Mammary microvascular endothelial cell (primary cell): ENCODE measurements at places on chromosomes 6 and 20. TPM values are rescaled to one million over a fixed set of nuclear protein-coding genes. Genes with fewer than 3 reads are reported as not detected.

Gene HTR1B
- total RNA-seq = 5.9 and 6.1 TPM in 2 replicates

Gene PRDM1
- 3.2 and 3.4 TPM in 2 replicates for total RNA-seq

Gene TMEM244
- total RNA-seq = not detected in 2 replicates

Gene GSTA1
- total RNA-seq = not detected in 2 replicates

Gene ARHGAP40
- total RNA-seq = 0.59 and 0.87 TPM in 2 replicates

Gene FERMT1
- 3.9 and 4.0 TPM in 2 replicates for total RNA-seq

Gene FANCE
- 7.9 and 8.7 TPM in 2 replicates for total RNA-seq

Gene TMC2
- not detected in 2 replicates for total RNA-seq

Gene TENT5A
- total RNA-seq = 6.5 and 8.0 TPM in 2 replicates

Gene LCA5
- 4.6 and 4.7 TPM in 2 replicates for total RNA-seq

Gene GGTLC1
- not detected in 2 replicates for total RNA-seq

Gene ACTL10
- 1.6 and 1.8 TPM in 2 replicates for total RNA-seq

Gene SRC
- 3.2 and 4.4 TPM in 2 replicates for total RNA-seq

Gene RNGTT
- total RNA-seq = 16.3 and 16.8 TPM in 2 replicates

Gene SPATS1
- total RNA-seq = not detected in 2 replicates

Gene CGA
- total RNA-seq = not detected in 2 replicates

Gene HLA-DPB1
- 31.0 and 37.8 TPM in 2 replicates for total RNA-seq

Gene DEFB132
- not detected in 2 replicates for total RNA-seq

Gene TFAP2B
- under 0.01 TPM in 1 of 2 replicates, not detected in the other for total RNA-seq

Gene SLC22A23
- 6.9 and 10.4 TPM in 2 replicates for total RNA-seq

Gene PROKR2
- not detected in 2 replicates for total RNA-seq

Gene PKIB
- total RNA-seq = 0.15 TPM in 1 of 2 replicates, not detected in the other

Gene CLPSL2
- not detected in 2 replicates for total RNA-seq
